ENCODE measurements at places on chromosomes 3 and 15.
A peak's percentile ranks its signal among the peaks of the same experiment; 100 is the strongest.

DNA sequence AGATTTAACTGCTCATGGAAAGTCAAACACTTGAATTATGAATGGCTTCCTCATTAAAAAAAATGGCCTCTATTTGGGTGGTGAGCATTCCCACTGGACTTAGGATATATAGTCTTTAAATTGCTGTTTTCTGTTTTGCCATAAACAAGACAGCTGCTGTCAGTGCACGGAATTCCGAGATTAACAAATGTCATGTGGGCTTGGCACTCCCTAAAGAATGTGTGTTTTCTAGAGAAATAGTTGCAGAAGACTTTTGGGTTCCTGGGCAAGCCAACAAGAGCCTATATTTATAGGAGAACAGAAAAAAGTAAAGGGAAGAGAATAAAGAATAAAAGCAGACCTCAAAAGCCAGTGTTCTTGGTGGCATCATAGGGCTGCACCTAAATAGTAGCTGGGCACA, 13.6 kb upstream of the TFG start:
- no peak for DNase-seq

DNA sequence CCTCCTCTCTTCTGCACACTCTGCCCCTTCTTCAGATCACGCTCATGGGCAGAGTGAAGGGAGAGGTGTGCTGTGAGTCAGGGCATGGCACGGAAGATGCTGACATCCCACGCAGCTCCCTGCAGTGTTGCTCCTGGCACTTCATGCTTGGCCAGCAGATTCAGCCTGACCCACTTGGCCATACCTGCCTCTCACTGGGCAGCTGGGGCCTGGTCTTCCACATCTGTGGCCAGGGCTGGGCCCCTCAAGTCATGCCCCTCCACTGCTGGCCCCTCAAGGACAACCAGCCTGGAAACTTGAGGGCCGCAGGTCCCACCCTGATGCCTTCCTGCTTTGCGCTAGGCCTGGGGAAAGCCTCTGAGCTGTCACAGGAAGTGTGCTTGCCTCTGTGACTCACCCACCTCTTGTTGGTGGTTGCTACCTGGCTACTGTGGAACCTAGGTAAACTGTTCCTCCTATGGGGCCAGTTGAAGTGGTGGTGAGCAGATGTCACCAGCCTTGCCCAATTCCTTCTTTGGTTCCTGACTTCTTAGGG, 48.7 kb downstream of the BSN start:
- peak; percentile 30 for DNase-seq

- no peak for DNase-seq
Observed at GRCh38 chr15:77716632-77717332, 84.1 kb upstream of the LINGO1 start.

DNA sequence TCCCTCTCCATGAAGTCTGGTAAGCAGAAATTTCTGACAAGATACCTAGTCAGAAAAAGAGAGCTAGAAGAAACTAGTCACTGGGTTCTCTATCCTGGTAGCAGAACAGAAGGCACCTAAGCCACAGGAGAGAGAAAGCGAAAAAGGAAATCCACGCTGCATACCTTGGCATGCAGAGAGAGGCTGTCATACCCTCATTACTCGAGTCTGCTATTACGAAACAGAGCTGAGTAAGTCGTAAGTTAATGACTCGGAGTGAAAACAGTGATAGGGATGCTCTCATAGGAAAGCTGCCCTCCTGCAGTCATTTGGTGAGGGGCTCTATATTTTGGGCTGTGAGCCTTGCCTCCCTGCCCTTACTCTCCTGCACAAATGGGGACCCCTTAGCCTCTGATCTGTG, 16.2 kb downstream of the CLRN1 start:
- no peak for DNase-seq

DNA sequence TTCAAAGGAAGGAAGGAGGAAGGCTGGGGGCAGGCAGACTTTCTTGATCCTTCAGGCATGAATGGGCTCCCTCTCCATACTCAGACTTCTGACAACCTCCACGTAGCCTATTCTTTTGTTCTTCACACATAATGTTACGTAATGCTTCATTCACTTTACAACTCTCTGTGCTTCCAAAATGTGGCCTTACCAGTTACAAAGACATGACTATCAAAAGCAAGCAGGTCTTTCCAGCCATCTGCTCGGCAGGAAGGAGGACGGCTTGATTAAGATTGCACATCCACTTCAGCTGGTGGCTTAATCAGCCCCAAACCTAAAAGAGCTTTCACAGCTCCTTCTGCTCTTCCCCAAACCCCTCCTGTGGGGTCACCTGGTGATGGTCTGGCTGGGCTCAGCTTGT, 263.2 kb downstream of the XXYLT1 start:
- DNase-seq: no peak

DNA sequence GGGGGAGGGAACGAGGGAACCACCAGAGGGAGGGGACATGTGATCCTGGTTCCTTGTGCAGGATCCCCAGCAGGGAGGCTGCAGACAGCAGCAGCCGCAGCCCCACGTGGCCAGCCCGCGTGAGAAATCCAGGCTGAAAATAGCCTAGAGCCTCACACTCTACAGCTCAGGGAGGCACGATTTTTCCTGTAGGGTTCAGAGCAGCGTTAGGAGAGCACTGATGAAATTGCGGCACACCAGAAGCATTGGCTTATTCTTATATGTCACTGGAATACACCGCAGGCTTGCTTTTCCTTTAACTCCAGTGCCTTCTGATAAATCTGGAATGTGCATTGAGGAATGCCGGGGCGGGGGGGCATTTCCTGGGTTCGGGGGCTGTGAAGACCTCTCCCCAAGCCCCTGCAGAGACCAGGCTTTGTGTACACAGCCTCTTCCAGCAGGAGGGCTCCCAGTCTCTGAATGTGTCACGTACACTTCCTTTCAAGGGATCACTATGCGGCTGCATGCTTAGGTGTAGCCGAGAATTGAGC, 193.0 kb downstream of the ATP10A start:
- DNase-seq: no peak

DNA sequence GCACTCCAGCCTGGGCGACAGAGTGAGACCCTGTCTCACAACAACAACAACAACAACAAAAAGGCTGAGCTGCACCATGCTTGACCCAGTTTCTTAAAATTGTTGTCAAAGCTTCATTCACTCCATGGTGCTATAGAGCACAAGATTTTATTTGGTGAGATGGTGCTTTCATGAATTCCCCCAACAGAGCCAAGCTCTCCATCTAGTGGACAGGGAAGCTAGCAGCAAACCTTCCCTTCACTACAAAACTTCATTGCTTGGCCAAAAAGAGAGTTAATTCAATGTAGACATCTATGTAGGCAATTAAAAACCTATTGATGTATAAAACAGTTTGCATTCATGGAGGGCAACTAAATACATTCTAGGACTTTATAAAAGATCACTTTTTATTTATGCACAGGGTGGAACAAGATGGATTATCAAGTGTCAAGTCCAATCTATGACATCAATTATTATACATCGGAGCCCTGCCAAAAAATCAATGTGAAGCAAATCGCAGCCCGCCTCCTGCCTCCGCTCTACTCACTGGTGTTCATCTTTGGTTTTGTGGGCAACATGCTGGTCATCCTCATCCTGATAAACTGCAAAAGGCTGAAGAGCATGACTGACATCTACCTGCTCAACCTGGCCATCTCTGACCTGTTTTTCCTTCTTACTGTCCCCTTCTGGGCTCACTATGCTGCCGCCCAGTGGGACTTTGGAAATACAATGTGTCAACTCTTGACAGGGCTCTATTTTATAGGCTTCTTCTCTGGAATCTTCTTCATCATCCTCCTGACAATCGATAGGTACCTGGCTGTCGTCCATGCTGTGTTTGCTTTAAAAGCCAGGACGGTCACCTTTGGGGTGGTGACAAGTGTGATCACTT, 2.0 kb downstream of the CCR5 start:
- DNase-seq: no peak

DNA sequence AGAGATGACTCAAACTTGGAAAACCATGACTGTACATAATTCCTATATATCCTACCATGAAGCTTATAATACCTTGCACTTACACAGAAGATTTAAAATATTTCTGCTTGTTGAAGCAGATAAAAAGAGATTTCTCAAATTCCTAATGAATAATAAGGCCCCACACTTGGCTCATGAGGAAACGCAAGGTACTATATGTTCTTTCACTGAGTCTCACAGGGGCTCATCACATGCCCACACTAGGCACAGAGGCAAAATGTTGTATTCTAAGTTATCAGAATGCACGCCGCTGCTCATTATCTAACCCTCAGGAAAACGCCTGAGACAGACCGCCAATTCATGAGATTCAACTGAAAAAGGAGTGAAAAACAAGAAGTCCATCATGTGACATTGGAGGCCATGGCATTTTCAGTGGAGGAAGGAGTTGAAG, 5.6 kb downstream of the MYO1E start:
- no peak for DNase-seq

- no peak for DNase-seq
Observed at GRCh38 chr15:56758770-56759449, 25.6 kb upstream of the ZNF280D start.

DNA sequence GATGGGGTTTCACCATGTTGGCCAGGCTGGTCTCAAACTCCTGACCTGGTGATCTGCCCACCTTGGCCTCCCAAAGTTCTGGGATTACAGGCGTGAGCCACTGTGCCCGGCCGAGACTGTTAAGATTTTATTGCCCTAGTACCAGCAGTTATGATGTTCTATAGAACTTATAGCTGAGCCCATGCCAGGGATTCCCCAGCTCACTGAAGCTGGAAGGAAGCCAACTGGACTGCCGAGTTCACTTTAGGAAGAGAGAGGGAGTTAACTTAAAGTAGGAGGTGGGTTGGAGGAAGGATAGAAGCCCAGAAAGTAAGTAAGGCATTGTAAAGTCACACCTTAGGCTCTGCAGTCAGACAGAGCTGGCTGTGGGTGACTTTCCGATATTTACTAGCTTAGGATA, 101.1 kb upstream of the BOC start:
- DNase-seq: no peak

DNA sequence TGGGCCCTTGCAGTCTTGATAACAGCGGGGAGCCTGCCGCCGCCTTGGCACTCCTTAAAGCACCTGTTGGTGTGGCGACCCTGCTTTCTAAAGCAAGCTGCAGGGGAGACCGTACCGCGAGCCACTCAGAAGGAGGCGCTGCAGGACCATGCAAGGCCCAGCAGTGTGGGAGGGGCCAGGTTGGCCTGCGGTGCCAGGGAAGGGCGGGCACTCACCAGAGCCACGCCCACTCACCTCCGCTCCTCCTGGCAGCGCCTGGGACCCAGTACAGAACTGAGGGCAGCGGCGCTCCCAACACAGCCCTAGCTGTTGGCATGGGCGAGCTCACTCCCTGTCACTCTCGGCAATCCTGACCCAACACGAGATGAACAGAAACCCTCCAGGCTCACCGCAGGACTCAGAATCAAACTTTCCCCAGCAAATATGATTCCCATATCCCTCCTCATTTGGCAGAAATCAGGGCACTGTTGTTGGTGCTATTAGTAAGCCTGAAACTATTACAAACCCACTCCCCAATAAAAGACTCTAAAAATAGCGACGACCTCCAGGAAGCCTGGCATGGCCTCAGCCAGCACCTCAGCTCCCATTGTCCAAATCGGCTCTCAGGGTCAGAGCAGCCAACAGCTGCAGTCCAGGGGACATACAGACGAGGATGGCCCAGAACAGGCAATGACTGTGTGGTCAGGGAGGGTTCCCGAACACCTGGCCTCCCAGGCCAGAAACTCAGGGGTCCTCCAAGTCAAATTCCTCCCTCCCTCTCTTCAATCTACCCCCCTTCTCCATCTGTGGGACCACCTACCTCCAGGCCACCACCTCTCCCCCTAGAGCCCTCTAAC, 77.2 kb downstream of the TBC1D2B start:
- DNase-seq: peak; percentile 61

- no peak for DNase-seq
Observed at GRCh38 chr15:100109486-100110035, 232.2 kb downstream of the ADAMTS17 start.

DNA sequence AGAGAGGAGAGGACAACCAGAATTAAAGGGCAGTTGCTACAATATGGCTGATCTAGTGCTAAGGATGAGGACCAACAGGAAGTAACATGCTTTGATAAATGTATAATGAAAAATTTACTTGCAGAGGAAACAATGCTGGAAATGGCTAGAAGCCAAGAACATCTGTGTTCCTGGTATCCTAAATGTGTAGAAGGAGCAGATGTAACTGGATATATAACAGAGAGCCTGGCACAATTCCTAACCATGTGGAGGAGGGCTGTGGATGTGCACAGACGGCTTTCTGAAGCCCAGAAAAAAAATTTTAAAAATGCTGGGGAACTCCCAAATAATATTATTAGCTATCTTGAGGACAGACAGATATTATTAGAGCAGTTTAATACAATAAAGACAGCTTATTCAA, 159.4 kb upstream of the GBE1 start:
- DNase-seq: no peak

- no peak for DNase-seq
Observed at GRCh38 chr3:156431334-156432124, 123.4 kb downstream of the SSR3 start.

DNA sequence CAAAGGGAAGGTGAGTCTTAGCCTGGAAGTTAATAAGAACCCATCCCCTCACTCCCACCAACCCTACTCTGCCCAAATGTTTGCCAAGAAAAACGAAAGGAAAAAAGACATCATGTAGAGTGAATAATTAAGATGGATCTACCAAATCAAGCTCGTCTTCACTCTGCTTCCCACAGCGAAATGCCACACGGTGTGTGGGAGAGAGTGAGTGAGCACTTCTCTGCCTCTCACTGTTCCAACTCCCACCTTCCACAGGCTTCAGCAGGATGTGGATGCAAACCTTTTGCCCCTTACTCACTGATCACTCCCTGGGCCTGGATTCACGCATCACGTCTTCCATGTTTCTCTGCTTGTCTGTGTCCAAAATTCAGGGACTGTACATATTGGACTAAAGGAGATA, 85.4 kb downstream of the WDR76 start:
- no peak for DNase-seq

GRCh38 chr15:86701611-86701963, 621.9 kb downstream of the AGBL1 start:
- DNase-seq: no peak

GRCh38 chr3:44966795-44967278, 9.1 kb downstream of the ZDHHC3 start:
- DNase-seq: no peak

DNA sequence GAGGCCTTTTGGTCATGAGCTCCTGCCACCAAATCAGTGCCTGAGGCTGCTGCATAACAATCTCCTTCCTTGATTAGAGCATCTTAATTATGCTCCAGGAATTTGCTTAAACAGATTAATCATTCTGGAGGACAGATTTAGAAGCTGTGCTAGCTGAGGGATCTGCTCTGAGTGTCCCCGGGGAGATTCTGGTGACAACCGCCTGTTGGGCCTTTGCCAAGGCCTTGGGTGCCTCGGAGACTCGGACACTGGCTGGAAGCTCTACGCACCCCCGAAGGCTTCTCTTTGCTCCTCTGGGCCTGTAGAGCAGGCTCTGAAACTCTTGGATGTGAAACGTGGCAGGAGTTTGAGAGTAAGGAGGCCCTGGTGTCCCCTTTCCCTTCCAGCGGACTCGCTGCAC, 264.1 kb downstream of the CD47 start:
- DNase-seq: no peak

GRCh38 chr3:113741620-113742019, 4.4 kb downstream of the NAA50 start:
- no peak for DNase-seq
